Upper lobe of left lung (tissue), 6 donors: ENCODE measurements at places on chromosomes 4 and X. TPM values are rescaled to one million over a fixed set of nuclear protein-coding genes. Genes with fewer than 3 reads are reported as not detected.

GRCh38 chr4:19381068-19381467 lies 870.6 kb upstream of the SLIT2 start:
- DNase-seq = no peak

- DNase-seq = no peak
These were observed 19.5 kb downstream of the XAGE5 start for GRCh38 chrX:52830551-52830950.

GRCh38 chr4:827209-828081 lies 1.5 kb upstream of the CPLX1 start:
- DNase-seq = no peak

KCND1 gene
- 1.4 TPM for total RNA-seq

DNA sequence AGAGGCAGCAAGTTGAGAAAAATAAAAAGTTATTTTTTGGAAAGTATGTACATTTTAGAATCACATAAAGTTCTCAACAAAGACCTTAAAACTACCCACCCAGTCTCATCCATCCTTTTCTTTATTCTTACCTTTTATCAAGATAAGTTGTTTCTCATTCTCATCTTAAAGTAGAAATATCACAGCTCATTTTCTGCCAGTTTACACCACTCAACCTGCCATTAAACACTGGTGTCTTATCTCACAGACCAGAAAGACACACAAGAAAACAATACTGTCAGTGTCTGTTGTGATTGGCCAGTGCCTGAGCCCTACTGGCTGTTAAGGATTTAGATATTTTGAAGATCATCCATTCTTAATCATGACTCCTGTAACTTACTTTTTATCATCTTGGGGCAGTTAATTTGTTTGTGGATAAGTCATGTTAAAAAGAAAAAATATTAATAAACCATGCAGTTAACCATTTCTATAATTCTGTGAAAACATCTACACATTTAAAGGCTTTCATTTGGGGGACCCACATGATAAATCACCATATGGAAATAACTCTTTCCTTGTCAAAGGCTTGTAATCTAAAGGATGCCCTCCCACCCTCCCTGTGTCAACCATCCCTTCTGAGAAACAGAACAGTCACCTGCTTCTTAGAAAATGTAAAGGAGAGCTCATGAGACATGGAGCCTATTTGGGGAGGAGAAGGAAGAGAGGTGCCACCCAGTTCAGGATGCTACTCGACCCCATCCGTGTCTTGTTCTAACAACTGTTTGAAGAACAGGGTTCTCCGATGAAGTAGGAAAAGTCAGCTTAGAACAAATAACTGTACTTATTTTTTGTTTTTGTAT lies 897.2 kb upstream of the INTU start:
- DNase-seq = no peak

GRCh38 chr4:64582492-64582891 lies 173.2 kb upstream of the TECRL start:
- DNase-seq = no peak

GRCh38 chr4:78496021-78496643 lies 55.4 kb upstream of the ANXA3 start:
- DNase-seq = no peak

GRCh38 chr4:129916991-129917390 lies 821.0 kb downstream of the C4orf33 start:
- no peak for DNase-seq
